Fibroblast of lung (primary cell): ENCODE measurements at places on chromosomes 1 and 21.
A peak's percentile ranks its signal among the peaks of the same experiment; 100 is the strongest.

- DNase-seq: peak; percentile 71
Observed at GRCh38 chr1:207810173-207810572, 58.3 kb downstream of the CD46 start.

GRCh38 chr1:85603086-85603880, 22.7 kb downstream of the CCN1 start:
- no peak for DNase-seq

DNA sequence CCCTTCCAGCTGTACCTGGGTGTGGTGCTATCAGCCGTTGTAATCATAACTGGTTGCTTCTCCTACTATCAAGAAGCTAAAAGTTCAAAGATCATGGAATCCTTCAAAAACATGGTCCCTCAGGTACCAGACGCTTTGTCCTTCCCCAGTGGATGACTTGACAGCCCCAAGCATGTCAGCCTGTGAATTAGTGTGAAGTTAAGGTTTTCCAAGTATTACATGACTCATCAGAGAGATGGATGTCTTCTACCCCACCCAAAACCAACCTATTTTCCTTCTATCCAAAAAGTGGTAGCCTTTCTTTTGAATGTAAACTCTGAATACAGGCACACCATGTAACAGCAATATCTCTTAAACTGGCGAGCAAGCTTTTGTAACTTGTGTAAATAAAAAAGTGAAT, 15.1 kb downstream of the ATP1A1 start:
- DNase-seq: no peak

DNA sequence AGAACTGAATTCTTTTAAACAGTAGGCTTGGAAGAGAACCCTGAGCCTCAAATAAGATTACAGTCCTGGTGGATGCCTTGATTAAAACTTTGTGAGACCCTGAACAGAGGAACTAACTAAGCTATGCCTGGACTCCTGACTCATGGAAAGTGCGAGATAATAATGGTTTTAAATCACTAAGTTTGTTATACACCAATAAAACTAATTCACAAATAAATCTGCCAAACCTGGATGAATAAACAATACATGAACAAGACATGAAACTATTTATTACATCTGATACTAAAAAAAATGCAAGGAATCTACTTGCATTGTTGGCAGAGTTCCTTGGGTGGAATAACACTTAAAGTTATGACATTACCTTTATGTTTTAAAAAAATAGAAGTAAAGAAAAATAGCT, 118.4 kb downstream of the PIGK start:
- peak; percentile 47 for DNase-seq

DNA sequence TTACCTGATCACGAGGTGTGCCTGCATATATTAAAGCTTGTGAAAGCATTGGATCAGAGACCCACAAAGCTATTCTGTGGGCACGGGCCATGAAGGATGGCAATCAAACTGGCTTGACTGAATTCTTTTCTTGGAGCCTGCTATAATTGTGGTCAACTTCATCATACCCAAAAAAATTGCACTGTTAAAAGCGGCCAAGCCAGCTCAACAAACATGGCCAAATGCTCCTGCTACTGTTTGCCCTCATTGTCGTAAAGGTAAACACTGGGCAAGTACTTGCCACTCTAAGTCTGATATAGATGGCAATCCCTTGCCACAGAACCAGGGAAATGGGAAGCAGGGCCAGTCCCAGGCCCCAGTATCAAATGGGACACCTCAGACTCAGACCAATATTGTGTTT, 6.6 kb upstream of the GSTM5 start:
- DNase-seq: no peak

- DNase-seq: peak; percentile 22
Observed at GRCh38 chr1:203093754-203094410, 8.1 kb upstream of the MYOG start.

DNA sequence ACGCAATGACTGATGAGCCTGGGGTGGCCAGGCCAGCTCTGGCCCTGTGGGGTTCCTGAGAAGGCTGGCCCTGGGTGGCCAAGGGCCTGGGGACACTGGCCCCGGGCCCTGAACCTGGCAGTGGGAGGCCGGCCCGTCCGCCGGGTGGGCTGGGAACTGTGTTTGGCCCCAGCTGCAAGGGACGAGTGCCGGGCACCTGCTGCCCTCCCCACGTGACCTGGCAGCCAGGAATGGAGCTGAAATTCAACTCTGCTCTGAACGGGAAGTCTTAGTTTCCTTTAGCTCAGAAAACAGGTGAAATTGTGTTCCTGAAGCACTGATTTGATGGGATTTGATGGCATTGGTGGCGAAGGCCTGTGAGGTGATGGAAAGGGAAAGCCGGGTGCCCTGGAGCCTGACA, 8.2 kb upstream of the TTLL10 start:
- no peak for DNase-seq

DNA sequence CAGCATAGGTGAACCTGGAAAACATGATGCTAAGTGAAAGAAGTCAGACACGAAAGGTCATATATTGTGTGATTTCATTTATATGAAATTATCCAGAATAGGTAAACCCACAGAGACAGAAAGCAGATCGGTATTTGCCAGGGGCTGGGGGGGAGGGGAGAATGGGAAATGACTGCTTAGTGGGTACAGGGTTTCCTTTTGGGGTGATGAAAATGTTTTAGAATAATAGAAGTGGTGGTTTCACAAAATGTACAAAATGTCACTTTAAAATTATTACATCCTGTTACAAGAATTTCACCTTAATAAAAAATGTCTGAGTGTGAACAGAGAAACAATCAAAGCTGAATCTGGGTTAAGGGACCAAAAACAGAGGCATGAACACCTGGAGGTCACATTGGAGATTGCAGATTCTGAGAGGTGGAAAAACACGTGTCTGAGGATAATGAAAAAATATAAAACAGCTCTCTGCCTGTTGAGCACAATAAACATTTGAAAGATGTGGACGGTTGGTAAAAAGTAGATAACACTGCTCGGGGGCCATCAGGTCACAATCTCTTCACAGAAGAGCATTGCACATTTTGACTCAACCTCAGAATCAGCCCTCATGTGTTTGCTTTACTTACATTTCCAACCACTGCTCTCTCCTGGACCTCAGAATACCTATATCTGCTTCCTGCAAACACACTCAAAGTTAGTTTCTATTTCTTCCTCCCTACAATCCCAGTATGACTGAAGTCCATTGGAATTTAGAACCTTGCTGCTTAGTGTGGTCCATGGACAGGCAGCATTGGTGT, 3.2 kb downstream of the SLAMF6 start:
- no peak for DNase-seq

DNA sequence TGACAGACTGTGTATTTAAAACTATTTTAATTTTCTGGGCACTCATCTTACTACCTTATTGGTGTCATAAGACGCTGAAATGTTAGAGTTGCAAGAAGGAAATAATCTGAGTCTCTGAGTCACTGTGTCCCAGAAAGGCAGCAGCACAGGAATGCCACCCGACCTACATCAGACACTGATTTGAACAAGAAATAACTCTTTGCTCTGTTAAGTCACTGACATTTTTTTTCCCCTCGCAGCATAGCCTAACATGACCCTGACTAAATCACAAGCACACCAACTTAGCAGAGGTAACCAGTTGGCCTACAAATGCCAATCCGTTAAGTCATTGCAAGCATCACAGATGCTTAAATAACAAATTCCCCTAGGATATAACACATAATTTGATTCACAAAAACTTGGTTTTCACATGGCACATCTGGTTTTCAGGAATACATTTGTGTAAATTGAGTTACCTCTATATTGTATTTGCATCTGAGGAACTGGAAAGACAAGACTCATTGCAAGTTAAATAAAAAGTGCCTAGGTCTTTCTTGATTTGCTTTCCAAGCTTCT, 349.1 kb downstream of the SEC16B start:
- DNase-seq: peak; percentile 28

DNA sequence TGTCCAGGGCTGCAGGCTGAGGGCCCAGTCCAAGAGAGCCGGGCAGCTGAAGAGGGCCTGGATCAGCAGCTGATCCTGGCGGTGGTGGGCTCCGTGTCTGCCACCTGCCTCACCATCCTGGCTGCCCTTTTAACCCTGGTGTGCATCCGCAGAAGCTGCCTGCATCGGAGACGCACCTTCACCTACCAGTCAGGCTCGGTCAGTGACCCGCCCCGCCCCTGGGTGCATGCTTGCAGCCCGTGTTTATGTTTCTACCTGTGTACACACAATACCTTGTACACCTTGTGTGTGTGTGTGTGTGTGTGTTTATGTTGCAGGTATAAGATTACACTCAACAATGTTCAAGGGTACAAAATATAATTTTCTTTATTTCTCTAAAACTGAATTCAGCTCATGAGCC, 13.0 kb downstream of the TIE1 start:
- no peak for DNase-seq

DNA sequence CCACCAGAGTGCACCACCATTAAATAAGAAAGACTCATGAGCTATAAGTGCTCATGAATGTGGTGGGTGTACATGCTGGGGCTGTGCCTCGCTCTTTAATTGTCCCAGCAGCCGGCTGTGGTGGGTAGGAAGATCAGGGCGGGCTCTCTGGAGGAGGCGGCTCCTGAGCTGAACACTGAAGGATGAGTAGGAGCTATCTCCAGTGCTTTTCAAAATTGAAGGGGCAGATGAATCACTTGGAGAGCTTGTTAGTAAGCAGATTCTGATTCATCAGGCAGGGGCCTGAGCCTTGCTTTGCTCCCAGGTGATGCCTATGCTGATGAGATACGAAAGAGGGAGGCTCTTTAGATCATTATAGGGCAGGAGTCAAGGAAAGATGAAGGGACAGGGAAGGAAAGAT, 54.1 kb downstream of the ETS2 start:
- no peak for DNase-seq
